ENCODE measurements at places on chromosomes 16 and 17. TPM values are rescaled to one million over a fixed set of nuclear protein-coding genes. Genes with fewer than 3 reads are reported as not detected.

Gene KRT222
- not detected for total RNA-seq

Gene RHBDF1
- 71.1 TPM for total RNA-seq

Gene OR3A3
- not detected for total RNA-seq

Gene ALOX15B
- total RNA-seq, result not detected

Gene BOLA2
- 20.6 TPM for total RNA-seq

Data from placental pericyte (primary cell).